Muscle of back (tissue), 13 donors: ENCODE measurements at places on chromosomes 2 and 18.

DNA sequence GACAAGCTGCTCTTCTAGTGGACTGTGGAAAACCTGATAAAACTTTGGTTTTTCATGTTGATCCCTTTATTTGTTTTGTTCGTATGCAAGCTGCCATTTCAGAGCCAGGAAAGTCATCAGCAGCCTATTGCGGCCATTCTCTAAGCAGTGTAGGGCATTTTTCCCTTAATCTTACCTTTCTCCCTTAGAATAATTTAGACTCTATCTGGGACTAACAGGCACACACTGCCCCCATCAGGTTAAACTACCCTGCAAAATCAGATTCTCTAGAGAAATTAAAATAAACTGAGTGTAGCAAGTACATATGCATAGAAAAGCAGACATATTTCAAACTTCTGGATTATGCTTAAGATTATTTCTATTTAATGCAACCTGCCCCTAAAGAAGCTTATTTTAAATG, 347.5 kb downstream of the METTL4 start:
- DNase-seq = peak; percentile 81

DNA sequence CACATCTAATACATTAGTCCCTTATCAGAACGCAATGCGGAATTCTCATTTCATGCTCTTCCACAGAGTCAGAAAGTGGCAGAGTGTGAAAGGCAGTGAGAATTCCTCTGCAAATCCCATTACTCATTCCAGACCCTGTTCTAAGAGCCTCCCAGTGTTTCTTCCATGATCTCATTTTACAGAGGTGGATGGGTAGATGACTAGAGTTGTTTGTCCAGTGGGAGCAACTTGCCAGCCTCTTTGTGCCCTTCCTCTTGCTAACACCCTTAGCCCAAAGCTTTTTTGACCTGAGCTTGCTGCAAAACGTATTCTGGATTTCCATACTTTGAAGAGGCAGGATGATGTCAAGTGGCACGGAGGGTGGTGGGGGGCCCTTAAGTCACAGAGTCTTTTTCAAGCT, 467.7 kb upstream of the RGPD4 start:
- no peak for DNase-seq

DNA sequence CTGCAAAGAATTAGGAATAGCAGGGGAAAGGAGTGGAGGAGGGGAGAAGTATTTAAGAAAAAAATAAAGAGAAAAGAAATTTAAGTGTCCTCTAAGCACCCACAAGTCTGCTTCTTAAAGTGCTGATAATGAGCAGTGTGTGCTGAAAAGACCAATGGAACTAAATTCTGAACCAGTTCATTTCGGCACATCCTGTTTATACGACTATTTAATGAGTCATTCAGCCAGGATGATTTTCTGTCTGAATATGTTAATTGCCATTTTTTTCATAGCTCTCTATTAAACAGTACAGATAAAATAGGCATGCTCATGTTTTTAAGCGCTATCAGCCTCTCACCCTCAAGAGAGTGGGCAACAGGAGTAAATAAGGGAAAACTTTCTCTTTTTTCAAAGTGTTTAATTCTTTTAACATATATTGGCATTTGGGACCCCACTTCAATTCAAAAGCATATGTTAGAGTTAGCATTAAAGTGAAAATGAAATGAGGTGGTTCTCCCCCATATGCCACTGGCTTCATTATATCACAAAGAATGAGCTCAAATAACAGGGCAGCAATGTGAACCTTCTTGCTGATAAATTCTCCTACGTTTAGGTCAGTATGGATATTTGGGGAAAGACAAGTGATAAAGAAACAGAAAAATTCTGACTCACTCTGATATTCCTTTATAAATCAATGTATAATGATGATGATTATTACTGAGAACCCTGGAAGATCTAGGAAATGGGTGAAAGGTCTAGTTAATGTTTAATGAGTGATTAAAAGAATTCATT, 87.5 kb downstream of the TCF4 start:
- peak; percentile 83 for DNase-seq

DNA sequence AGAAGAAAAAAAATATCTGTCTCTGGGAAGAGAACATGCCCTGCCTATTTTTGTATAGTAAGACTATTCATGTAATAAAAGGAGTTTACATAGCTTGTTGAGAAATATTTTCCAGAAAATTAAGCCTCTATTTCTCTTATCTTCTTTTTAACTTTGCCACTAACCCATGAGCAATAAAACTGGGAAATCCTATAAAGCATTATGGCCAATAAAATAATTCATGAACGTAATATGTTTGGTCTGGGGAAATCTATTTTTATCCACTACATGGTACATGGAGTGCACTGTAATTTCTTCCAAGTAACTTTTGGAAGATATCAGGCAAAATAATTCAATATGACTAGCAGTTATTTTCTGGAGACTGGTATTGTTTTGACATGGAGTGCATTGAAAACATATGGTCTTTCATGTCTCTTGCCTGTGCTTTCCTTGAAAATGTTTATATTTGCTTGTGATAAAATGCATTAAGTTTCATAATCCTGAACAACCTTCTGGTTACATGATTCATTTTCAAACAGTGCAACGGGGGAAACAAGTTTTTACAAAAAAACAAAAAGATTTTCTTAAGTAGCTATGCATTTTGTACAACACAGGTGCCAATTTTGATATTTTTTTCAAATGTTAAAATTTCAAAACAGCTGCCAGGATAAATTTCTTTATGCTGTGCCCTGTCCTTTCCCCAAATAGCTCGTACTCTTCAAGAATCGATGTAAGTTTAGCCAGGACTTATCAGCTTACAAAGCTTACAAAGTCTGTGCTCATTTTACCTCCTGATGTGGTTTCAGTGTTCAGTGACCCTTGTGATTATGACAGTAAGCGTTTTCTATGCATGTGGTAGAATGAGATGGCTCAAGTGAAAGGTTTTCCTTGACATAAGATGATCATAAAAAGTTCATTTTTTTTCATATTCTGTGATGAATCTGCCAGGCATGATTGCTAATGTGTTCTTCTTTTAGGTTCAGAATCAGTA, 194.5 kb downstream of the UBE2E3 start:
- no peak for DNase-seq

GRCh38 chr2:159904959-159905305, 106.9 kb upstream of the CD302 start:
- DNase-seq = no peak

DNA sequence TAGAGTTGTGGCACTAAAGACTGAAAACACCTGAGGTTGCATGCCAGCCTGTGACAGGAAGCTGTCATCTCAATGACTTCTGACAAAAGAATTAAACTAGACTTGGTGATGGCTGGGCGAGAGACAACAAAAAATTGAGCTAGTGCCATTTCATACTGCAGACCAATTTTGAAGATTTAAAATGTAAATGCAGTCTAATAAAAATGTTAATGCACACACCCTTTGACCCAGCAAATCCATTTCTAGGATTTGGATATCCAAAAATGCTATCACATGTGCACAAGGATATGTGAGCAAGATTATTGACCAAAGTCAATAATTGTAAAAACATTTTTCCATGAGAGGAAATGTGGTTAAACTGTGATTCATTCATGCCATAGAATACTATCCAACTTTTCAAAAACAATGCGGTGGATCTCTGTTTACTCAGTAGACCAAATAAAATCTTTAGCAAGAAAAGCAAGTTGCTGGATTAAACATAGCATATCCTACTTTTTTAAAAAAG, 5.6 kb downstream of the FBXO36 start:
- no peak for DNase-seq

DNA sequence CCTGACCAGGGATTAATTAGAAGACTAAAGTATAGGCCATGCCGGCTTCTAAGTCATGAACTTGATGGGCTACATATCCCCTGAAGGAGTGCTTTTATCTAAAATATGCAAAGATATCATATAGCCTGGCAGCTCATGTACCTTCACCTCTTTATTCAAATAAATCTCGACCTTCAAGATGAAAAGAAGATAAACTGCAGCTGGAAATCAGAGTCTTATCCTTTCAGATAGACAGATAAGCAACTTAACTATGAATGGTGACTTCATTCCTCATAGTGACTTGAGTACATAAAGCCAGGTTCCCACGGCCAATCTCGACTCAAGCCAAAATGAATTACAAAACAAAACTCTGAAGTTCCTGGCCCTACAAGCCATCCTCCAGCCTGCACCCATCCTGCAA, 165.3 kb upstream of the KLHL29 start:
- no peak for DNase-seq
